ENCODE measurements at places on chromosomes 4 and X.

GRCh38 chrX:113212052-113212451 lies 371.4 kb upstream of the AMOT start:
- DNase-seq = no peak

GRCh38 chrX:67558267-67558666 lies 14.4 kb downstream of the AR start:
- no peak for DNase-seq

DNA sequence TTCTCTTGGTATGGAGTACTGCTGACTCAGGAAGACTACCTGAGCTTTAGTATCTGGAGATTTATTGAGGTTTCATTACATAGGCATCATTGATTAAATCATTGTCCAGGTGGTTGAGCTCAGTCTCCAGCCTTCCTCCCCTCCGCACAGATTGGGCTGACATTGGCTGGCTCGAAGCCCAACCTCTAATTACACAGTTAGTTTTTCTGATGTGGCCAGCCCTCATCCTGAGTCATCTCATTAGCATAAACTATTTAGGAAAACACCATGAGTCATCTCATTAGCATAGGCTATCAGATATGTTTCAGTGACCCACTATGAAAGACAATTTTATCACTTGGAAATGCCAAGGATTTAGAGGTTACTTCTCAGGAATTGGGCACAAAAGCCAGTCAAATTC lies 93.9 kb upstream of the ANKRD50 start:
- no peak for DNase-seq

DNA sequence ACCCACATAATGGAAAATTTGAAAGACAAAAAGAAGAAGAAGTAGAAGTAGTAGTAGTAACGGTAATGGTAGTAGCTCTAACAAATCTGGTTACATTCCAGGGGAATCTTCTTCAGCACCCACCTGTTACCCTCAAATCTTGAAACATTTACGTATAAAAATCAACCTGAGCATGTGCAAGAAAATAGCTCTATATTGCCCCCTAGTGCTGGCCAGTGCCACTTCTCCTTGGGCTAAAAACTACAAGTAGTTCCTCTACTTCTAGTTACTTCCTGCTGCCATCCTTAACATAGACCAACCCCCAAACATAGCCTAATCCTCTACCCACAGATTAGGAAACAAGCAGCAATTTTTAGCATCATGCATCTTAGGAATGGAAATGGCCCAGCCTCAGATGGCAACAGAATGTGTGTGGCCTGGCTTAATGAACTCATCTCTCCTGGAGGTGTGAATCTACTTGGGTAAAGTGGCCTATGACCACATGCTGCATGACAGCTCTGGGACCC lies 3.1 kb downstream of the PDGFC start:
- DNase-seq = no peak

GRCh38 chr4:143313521-143313920 lies 23.2 kb upstream of the GAB1 start:
- no peak for DNase-seq

GRCh38 chr4:87973283-87974169 lies 2.0 kb upstream of the SPP1 start:
- DNase-seq = no peak

DNA sequence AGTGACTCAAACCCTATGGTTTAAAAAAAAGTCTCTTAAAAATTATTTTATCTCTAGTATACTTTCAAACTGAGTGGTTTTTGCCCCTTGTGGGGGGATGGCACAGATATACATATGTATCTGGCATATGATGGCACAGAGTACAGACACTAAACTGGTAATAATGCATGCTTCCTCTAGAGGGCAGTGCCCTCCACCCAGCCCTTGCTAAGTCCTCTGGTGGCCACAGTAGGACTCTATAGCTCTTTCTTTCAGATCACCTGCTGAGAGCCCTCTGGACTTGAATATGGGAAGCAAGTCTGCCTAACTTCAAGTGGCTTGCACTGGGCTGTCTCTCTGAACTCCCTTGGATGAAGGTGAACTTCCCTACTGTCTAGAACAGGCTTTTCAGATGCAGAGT lies 66.3 kb downstream of the TSPAN7 start:
- no peak for DNase-seq

DNA sequence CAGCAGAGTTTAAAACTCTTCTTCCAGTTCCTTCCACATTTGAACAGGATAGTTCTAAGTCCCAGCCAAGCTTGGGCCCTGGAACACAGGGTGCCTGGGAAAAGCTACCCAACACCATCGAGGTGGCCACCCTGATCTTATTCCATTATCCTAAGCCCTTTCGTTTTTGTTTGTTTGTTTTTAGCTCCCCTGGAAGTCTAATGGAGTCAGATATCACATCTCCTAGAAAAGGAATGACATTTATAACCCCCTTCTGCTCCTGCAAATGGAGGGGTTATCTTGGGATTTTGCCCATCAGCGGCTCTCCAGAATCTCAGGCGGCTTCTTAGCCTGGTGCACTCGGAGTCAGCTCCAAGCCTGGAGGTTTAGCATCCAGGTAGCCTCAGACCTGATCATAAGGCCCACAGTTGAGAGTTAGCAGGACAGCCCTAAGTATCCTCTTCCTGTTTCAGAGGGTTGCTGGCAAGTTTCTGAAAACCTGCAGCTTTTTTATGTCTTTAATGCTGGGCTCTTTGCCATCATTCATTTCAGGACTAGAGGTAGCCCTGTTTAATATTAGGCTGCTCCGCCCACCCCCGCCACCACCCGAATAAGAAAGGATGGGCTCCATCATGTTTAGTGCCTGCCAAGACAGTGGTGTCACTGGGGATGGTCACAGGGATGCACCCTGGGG lies 230.0 kb upstream of the LNX1 start:
- DNase-seq = no peak

- DNase-seq = peak; percentile 5
Measured at GRCh38 chrX:9873952-9874351, 87.7 kb downstream of the SHROOM2 start.

DNA sequence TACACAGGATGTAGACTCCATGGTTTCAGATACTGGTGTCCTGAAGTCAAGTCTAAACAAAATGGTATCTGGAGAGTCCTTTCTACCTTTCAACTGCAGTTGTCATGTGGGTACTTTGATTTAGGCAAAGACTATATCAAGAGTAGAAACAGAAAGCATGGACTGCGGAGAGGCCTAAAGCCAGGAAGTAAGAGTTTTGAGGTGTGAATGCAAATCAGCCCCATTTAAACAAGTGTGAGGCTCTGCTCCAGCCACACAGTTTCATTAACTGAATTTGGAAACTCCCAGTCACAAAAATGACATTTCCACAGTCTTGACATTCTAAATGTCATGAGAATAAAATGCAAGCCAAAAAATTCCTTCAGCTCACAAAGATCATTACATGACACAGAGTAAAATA lies 87.2 kb upstream of the MCF2 start:
- no peak for DNase-seq

- no peak for DNase-seq
Measured at GRCh38 chr4:52376132-52376704, 282.9 kb downstream of the USP46 start.

DNA sequence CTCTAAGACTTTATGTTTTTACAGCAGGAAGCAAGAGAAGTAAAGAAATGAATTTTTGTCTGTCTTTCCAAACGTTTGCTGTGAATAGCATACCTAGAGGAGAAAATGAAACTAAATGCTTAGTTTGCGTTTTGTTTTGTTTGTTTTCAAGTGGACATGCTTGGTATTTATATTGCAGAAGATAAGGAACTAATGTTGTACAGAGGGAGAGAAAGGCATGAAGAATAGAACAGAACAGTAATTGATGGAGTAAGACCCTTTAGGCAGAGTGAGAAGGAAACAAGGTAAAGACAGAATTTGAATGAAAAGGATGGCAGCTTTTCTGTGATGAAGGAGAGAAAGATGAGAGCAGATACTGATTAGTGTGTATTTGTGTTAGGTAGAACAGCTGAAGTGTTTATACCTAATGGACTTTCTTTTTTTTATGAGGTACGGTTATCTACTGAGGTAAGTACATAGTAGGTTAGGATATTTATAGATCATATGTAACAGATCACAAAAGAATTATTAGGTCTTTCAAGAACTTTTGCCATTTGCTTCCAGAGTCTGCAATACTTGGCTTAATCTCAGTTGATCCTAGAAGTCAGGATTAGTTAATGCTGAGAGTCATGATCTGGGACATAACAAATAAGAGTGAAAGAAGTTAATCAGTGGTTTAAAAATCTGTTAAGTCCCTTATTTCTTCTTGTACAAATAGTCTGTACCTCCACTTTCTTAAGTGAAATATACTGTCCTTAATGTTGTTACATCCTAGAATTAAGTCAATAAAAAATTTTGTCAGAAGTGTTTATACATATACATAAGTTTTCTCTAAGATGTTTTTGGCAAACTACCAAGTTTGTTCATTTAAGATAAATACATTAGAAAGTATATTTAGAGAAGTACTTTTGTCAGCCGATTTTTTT lies 36.8 kb downstream of the FABP2 start:
- no peak for DNase-seq

DNA sequence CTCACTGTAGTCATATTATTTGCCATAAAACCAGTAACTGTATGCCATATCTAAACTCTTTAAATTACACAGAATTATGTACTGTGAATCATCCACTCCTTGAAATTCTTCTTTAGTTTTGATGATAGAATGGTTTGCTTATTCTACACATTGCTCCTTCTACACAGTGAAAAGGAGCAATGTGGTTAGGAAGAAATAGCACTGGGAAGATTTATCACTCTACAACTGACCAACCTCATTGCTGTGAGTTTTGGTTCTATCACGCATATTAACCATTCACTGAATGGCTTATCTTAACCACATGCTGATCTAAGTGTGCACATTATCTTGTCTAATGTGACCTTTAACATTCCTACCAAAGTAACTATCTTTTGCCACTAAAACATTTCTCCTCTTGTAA lies 415.7 kb upstream of the NDST4 start:
- DNase-seq = no peak

DNA sequence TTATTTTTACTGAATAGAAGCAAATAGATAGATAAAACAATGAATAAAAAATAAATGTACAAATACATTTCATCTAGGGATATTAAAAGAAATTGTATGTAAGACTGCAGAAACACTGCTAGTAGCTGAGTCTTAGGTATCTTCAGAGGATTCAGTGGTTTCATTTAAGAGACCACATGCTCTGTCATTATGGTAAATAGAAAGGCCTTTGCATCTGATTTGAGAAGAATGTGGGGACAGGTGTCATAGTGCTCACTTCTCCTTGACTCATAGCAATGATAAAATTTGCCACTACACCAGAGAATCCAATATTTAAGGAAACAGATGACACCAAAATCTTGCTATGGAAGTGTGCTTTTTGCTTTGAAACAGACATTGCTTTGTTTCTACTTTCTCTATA lies 59.8 kb upstream of the PPP1R2C start:
- DNase-seq = no peak

GRCh38 chrX:65862638-65863037 lies 177.2 kb downstream of the VSIG4 start:
- no peak for DNase-seq

DNA sequence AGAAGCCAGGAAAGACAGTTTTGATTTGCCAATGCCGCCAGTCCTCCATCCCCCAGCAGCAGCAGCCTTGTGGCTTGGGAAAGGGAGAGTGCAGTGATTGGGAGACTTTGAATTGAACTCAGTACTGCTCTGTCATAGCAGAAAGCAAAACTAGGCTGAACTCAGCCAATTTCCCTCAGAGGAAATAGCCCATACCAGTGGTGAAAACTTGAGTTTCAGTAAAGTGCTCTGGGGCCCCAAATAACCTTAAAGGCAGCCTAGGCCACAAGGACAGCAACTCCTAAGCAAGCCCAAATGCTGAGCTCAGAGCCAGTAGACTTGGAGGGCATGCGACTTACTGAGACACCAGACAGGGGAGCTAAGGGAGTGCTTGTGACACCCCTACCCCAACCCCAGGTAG lies 2.0 kb upstream of the PROM1 start:
- no peak for DNase-seq

DNA sequence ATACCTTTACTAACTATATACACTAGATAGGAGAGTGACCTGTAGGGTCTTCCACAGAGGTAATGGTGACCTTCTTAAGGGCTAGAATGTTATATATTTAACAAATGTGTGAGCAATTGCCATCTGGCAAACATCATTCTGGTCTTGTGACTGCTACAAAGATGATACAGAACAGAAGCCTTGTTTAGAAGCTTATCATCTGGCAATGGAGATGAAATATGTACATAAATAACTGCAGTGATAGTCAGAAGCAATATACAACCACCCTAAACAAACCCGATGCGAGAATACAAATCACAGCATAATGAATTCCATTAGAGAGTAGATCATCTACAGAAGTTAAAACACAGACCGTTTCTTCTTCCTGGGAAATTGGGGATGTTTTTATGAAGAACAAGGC lies 952.7 kb upstream of the SLIT2 start:
- no peak for DNase-seq

DNA sequence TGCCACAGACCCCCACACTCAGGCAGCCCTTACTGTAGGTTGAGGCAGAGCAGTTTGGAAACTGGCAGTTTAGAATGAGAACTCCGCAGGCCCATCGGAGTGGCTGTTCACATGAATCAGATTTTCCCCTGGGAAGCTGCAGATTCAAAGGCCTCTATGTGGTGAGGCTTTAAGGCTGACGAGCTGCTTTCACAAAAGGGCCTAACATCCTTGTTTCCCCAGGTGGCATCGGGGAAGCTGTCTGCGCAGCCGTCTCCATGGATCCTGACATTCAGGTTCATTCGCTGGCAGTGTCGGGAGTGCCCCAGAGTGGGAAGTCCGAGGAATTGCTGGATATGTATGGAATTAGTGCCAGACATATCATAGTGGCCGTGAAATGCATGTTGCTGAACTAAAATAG lies 33.7 kb downstream of the TKTL1 start:
- DNase-seq = no peak

GRCh38 chr4:78707793-78708192 lies 68.4 kb upstream of the BMP2K start:
- no peak for DNase-seq

DNA sequence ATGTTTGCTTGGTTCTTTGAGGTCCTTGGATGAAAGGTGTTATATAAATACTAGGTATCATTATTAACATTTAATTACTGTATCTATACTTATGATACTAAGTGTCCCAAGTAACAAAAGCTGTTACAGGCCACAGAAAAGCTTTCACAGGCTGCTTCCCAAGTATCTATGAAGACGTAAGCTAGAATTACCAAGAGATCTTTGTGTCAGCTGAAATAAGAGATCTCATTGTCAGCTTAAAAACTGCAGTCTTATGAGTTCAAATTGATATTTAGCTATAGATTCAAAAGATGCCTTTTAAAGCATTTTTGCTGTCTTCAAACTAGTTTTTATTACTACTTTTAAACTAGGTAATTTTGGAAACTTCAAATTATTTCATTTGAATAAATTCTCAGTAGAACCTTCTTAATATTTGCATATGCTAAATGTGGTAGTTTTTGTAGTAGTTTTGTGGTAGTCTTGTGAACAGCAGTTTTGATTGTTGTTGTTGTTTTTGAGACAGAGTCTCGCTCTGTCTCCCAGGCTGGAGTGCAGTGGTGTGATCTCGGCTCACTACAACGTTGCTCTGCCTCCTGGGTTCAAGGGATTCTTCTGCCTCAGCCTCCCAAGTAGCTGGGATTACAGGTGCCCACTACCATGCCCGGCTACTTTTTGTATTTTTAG lies 170.0 kb upstream of the RPL34 start:
- DNase-seq = no peak

Data from activated CD8-positive, alpha-beta memory T cell treated with anti-CD3 and anti-CD28 coated beads for 48 hours (primary cell).